ENCODE measurements at places on chromosomes 2 and 18.
A peak's percentile ranks its signal among the peaks of the same experiment; 100 is the strongest.

DNA sequence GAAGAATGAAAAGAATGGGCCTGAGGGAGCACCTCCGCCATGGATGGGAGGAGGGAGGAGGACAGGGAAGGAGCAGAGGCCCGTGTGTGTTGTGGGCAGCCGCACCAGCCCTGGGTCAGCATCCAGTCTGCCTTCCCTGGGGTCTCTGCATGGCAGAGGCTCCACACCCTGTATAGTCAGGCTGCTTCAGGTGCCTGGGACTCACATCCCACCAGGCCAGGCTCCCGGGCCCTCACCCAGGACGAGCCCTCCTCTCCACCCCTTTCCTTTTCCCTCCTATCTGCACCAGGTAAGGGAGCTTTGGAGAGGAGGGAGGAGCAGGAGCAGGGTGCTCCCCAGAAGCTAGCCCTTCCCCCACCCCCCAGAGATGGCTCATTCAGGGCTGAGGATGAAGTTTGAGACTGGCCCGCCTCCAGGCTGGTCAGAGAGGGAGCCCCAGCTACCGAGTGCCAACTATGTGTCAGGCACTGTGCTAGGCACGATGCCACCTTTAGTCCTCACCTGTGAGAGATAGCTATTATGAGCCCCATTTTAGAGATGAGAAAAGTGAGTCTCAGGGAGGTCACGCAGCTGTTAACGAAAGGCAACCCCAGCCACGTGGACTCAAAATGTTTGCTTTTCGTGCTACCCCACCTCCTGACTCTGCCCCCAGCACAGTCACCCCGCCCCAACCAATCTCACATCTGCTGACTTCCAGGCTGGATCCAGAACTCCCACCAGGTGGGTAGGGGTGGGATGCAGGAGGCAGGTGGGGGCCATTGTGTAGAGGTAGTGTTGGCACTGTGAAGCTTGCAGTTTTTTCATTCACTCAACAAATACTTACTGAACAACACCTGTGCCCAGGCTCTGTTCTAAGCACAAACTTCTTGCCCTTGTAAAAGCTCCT is 242.1 kb downstream of the DYSF start:
- no peak for DNase-seq

GRCh38 chr2:71503837-71504236 is 50.5 kb downstream of the DYSF start:
- no peak for DNase-seq

DNA sequence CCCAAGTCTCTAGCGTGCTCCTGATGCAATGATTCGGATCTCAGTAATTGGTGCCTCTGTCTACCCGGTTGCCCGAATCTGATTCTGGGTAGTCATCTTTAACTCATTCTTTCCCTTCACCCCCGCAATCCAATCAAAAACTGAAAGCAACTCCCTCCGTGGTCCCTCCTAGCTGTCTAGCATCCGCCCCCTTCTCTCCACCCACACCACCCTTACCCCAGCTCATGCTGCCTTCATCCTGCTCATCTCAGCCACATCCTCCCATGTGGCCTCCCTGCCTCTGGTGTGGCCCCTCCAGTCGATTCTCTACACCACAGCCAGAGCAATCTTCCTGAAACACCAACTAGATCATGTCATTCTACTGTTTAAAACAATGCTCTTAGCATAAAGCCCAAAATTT is 62.3 kb downstream of the TTC32 start:
- no peak for DNase-seq

- DNase-seq, result no peak
Measured at GRCh38 chr2:177667626-177668025, 275.1 kb downstream of the AGPS start.

GRCh38 chr2:165214093-165214492 is 10.2 kb upstream of the SCN3A start:
- no peak for DNase-seq

- peak; percentile 73 for DNase-seq
Measured at GRCh38 chr2:143730953-143731260, 601.7 kb downstream of the ARHGAP15 start.

GRCh38 chr2:119983108-119983507 is 29.8 kb upstream of the EPB41L5 start:
- DNase-seq, result no peak

DNA sequence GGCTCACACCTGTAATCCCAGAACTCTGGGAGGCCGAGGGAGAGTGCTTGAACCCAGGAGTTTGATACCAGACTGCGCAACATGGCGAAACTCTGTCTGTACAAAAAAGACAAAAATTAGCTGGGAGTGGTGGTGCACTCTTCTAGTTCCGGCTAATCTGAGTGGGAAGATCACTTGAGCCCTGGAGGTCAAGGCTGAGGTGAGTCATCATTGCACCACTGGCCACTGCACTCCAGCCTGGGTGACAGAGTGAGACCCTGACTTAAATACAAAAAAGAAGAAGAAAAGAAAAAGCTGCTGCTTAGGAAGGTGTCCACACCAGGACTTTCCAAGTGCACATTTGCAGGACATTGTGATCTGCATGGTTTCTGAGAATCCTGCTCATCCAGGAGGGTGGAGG is 16.4 kb downstream of the SKOR2 start:
- DNase-seq, result no peak

DNA sequence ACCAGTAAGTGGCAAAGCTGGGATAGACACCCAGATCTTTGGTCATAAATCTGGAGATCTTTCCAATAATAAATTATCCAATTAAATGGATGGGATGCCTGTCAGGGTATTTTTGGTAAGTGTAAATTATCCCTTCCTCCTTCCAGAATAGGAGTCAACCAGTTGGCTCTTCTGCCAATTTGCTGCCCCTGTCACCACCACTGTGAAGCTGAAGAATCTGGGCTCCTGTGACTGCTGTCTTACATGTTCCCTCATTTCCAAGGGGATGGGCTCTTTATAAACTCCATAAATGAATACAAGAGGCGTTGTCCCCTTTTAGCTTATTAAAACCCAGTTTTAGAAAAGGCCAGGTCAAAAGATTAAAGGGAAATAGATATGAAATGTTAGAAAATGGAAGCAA is 17.8 kb upstream of the BMP10 start:
- DNase-seq, result no peak

- no peak for DNase-seq
Measured at GRCh38 chr2:227614246-227614645, 394 bp downstream of the SCYGR3 start.

GRCh38 chr18:43271593-43272432 is 5.5 kb downstream of the SYT4 start:
- DNase-seq, result peak; percentile 15

DNA sequence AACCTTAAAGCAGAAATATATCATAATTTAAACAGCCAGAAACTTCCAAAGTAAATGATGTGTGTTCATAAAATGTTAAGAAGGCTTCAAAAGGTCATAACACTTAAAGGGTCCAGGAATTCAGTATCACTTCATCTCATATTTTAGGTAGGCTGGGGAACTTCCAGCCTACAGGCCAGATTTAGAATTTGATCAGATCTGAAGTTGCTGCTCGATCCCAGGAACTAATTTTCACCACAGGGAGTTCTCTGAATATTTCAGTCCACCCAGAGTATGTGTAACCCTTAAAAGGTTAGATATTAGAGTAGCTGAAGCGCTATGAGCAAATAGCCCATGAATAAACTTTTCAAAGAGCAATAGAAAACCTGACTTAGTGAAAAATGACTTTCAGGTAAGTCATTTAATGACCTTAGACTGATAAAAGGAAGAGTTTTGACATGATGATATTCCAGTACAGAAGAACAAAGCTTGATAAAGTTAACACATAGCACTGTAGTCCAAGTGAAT is 1.7 kb downstream of the WIPF1 start:
- DNase-seq, result peak; percentile 25

GRCh38 chr2:7057865-7058400 is 140.7 kb downstream of the RNF144A start:
- peak; percentile 52 for DNase-seq

GRCh38 chr2:108630567-108631405 is 88.5 kb upstream of the RANBP2 start:
- DNase-seq, result no peak

DNA sequence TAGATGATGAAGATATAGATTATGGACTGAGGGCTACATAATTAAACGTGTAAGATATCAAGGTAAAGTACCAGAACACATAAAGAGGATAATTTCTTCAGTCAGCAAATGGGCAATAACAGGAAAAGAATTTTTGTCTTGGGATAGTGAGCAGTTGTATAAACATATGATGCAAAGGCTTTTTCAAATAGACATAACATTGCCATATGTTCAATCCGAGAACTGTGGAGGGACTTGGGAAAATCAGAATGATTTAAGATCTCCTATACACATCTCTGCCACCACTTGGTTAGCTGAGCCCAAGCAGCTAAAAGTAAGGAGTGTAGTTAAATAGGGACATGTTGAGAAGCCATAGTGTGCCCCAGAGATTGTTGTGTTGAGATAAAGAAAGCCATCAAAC is 287.6 kb upstream of the ZNF521 start:
- no peak for DNase-seq

GRCh38 chr18:24601585-24601984 is 141.1 kb downstream of the HRH4 start:
- no peak for DNase-seq

DNA sequence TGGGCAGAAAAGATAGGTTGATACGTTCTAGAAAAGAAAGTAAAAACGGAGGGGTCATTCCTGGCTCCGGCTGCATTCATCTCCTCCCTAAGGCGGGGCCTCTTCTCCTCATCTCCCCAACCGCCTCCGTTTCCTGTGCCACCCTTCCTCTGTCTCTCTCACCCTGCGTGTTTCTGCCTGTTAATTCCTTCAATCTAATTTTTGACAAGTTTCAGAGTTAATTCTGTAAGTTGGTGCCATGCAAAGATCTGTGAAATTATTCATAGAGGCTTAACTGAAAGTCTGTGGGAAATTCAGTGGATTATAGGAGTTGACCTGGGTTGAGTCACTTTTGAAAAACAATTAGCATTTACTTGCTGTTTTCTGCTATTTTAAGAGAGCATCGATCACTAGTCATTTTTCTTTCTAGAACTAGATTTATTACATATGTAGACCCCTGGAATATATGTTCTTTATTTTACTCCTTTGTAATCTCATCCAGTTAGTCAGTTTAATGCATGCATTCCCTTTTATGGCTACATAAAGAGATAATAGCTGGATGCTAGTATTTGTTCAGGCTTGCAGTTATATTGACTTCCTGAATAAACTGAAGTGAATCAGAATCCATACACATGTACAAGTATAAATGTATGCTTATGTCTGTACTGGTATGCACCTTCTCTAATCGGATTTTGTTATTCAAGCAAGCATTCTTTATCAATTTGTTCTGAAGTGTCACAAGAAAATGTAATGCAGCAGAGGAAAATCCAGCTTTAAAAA is 91.1 kb downstream of the EML6 start:
- DNase-seq, result no peak

GRCh38 chr2:190514676-190515075 is 19.8 kb downstream of the NEMP2 start:
- no peak for DNase-seq

DNA sequence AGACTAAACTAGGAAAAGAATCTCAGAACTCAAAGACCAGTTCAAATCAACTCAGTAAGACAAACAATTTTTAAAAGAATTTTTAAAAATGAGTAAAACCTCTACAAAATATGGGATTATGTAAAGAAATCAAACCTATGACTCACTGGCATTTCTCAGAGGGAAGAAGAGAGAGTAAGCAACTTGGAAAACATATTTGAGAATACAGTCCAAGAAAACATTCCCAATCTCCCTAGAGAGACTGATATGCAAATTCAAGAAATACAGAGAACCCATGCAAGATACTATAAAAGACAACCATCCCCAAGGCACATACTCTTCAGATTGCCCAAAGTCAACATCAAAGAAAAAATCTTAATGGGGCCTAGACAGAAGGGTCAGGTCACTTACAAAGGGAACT is 162.7 kb downstream of the WDPCP start:
- DNase-seq, result no peak

DNA sequence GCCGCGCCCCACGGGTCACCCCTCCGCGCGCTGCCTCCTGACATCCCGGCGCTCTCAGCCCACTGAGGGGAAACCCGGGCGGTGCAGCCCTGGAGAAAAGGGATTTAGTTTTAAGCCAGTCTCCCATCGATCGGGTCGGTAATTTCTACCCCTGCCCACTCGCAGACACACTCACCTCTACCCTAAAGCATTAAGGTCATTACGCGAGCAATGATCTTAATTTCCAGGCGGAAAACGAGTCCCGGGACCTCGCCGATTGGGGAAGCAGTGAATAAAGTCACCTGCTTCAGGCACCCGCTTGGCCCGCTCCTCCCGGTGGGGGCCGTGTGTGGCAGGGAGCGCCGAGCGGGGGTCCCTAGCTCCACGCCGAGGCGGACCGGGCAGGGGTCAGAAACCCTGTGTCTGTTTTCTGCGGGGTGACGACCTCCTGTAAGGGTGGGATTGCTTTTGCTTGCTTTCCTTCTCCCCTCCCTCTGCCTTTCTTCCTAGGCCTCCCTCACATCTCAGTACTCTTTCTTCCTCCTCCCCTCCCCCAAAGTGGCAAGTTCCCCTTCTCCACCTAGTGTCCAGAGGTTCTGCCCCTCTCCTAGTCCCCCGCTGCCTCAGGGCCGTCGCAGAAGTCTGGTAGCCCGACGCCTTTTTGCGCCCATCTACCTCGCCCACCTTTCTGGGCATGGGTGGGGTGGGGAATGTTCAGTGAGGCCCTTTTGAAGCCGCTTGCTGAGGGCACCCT is 142.6 kb downstream of the MEIS1 start:
- peak; percentile 10 for DNase-seq

DNA sequence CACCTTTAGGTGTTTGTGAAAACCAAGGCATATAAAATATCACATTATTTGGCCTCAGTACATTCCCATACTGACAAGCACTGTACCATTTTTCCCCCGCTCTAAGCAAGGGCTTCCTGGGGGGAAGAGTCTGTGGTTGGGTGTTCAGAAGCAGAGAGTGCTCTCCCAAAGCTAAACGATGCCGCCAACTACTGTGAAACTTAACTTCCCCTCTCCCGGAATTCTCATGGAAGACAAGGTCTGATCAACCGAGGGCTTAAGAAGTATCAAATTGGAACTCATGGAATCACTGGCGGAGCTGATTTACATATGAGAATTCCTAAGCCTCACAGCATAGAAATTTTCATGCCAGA is 433 bp upstream of the MFF start:
- DNase-seq, result no peak

DNA sequence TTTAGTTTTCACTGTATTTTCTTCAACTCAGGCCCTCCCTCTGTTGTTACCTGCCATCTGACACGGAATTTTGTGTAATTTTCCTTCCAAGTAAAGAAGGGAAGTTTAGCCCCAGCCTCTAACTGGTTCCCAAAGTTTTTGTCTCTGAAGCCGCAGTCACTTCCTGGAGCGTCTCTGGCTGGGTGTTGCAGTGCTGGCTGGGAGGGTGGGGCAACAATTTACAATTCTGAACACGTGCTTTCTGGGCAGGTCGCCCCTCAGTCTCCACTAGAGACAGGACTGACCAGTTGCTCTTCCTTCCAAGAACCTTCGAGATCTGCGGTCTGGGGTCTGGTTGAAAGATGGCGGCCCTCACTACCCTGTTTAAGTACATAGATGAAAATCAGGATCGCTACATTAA is 3.5 kb downstream of the CNDP2 start:
- peak; percentile 81 for DNase-seq

GRCh38 chr2:175914846-175915245 is 87.2 kb downstream of the LNPK start:
- no peak for DNase-seq
